ENCODE measurements at places on chromosomes 7 and 10.

DNA sequence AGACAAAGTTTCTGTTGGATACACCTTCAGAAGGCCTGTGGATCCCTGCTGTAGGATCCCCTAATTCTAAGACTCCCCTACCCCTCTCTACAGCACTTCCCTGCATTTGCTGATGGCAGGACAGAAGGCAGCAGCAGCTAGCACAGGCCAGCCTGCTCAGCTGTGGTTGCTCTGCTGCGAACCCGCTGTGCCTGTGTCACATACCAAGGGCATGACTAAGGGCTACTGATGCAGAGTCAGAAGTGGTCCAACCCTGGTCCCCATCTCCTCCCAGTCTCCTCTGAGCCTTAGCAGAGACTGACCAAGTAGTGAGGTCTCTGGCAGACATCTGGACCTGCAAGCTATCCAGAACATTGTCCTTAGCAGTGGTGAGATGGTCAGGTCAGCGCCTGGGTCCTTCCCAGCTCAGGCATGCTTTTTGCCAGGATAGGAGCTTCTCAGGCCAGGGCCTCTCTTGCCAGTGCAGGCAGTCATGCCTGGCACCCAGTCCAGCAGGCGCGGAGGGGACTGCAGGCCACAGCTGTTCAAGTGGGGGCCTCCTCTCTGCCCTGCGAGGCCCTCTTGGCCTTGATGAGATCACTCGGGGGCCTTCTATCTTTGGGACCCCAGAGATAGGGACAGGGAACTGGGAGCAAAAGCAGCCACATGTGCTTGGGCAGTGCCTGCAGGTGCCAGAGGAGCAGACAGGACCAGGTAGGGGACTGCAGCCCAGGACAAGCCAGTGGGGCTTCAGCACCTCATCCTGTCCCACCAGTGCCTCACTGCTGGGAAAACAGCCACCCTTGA, 146.4 kb downstream of the ZNF248 start:
- no peak for DNase-seq

- DNase-seq, result no peak
Observed at GRCh38 chr10:101693651-101693977, 1.4 kb downstream of the FBXW4 start.

DNA sequence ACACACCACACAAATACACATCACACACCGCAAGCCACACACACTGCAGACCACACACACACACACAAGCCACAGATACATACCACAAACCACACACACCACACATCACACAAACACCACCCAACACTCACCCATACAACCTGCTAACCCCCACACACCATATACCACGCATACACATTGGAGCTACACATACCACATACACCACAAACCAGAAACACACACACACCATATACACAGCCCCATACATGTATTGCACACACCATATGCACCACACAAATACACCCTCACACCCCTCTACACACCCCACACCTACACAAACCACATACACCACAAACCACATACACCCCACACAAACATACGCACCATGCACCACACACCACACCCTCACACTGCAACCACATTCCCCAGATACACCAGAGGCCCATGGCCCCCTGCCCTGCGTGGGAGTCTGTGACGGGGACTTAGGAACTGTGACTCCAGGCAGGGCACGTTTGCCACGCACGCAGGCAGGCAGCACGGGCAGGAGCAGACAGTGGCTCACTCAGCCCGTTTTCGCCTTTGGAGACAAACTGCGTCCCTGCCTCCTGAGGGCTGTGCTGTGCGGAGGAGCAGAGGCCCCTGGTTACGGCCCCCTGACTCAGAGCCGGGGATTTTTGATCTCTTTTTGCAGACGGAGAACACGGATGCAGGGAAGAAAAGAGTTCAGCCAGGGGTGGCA, 52.6 kb downstream of the TMEM209 start:
- DNase-seq, result peak; percentile 36

DNA sequence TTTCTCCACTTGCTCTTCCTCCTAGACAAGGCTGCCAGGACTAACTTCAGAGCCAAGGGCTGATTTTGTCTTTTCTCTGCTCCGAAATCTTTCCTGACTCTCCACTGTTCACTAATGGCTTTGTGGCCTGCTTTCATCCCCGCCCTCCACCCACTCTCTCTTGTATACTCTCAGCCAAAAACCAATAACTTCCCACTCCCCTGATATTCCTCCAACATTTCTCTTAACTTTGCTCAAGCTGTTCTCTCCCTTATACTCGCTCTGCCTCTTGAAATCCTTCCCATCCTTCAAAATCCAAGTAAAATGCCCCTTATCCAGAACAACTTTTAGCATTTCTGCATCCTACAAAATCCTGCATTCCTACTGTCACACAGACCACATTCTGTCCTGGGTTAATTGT, 214.8 kb downstream of the PHTF2 start:
- no peak for DNase-seq

DNA sequence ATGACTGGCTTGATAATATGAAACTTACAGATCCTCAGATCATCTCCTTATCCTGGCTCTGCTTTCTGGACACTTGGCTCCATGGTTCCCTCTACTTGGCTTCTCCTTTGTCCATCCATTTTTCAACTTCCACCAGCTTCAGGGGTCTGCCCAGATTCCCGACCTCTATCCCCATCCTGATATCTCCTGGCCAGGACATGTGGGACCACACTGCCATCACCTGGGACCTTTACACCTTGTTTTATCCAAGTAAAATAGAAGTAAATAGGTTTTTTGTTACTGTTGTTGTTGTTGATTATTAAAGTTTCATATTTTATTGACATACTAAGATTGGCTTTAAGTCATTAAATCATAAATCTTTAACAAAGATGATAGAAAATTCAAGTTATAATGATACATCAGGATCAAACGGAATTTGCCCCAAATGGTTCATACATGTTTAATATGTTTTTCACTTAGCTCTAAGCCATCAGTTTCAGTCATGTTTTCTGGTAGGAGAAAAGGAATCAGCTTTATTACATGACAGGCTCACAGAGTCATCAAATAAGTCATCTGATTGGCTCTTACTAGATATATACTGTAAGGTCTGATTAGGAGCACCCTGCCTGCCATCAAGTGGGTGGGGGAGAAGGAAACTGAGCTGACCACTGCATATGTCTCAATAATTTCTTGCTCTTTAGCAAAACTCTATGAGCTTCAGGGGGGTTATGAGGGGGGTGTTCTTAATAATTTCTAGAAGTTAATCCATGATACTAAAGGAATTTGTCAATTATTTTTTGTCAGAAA, 111.5 kb upstream of the AHR start:
- no peak for DNase-seq

- no peak for DNase-seq
Observed at GRCh38 chr10:73088304-73088703, 8.4 kb downstream of the P4HA1 start.

DNA sequence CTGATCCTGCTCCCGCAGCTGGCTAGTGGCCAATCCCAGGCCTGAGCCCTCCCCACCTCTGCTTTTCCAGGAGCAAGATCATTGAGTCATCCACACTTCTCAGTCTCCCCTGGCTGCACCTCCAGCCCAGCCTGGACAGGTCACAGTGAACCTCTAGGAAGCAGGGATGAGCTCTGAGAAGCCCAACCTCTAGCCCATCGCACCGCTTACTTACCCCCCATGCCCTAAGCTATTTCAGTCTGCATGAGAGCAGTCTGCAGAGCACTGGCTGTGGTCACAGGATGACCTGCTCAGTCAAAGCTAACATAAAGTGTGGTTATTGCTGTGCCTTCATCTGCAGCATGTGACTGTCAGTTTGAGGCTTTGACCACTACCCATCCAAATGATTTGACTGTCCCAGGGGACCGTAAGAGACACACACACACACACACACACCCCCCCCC, 129.2 kb downstream of the SORBS1 start:
- DNase-seq, result no peak

- no peak for DNase-seq
Observed at GRCh38 chr10:93384006-93384405, 98.1 kb downstream of the MYOF start.

DNA sequence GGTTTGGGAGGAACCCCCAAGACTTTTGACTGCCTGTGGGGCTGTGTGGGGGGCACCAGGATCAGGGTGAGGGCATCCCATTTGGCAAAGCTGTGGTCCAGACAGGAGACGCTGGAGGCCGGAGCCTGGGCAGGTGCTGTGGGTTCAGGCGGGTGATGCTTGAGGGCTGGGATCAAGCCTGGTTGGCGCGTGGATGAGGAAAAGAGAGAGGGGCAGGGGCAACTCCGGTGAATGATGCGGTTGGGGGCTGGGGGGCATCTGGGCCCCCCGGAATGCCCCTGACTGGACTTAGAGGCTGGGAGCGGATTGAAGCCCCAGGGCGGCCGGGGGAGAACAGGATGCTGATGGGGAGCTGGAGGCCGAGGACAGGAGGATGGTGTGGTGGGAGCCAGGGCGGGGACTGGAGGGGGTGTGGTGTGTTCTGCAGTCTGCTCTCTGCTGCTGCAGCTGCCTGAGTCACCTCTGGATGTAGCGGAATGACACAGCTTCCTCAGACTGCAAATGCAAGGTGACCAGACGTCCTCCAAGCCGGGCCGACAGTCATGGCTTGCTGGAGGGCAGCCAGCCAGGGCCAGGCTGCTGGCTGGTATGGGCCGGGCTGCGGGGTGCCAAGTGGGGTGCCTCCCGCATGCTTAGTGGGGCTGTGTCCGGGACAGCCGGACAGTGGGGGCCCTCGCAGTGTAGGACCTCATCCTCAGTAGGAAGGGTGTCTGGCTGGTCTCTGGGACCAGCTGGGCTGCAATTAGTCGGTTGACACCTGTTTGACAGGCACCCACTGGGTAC, 3.2 kb downstream of the MAFK start:
- DNase-seq, result peak; percentile 55

DNA sequence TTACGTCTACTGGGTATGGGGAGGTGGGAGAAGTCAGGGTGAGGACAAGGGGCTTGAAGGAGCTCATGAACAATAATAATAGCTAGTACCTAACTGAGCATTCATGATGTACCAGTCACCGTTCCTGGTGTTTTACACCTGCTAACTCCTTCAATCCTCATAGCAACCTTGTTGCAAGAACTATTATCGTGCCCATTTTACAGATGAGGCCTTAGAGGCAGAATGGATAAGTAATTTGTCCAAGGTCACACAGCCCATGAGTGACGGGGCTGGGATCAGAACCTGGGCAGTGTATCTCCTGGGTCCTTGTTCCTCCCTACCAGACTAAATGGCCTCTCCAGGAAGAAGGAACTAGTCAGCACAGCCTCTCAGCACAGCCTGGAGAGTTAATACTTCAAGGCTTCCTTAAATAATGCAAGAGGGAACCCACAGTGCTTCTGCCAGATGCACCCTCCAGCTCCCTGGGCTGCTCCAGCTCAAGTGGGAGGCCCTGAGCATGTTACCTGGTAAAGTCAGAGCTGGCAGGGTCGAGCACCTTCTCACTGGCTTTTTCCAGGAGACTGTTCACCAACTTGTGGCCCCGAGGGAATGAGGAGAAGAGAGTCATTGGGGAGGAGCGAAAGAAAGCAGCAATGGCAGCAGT, 28.8 kb downstream of the RRP12 start:
- no peak for DNase-seq

- no peak for DNase-seq
Observed at GRCh38 chr7:123863461-123863860, 18.5 kb downstream of the HYAL4 start.

GRCh38 chr10:61000769-61001730, 57.1 kb upstream of the RHOBTB1 start:
- DNase-seq, result peak; percentile 21

- DNase-seq, result no peak
Observed at GRCh38 chr7:47290466-47290865, 291.4 kb downstream of the TNS3 start.

- DNase-seq, result no peak
Observed at GRCh38 chr10:1432161-1432560, 305.2 kb downstream of the ADARB2 start.

DNA sequence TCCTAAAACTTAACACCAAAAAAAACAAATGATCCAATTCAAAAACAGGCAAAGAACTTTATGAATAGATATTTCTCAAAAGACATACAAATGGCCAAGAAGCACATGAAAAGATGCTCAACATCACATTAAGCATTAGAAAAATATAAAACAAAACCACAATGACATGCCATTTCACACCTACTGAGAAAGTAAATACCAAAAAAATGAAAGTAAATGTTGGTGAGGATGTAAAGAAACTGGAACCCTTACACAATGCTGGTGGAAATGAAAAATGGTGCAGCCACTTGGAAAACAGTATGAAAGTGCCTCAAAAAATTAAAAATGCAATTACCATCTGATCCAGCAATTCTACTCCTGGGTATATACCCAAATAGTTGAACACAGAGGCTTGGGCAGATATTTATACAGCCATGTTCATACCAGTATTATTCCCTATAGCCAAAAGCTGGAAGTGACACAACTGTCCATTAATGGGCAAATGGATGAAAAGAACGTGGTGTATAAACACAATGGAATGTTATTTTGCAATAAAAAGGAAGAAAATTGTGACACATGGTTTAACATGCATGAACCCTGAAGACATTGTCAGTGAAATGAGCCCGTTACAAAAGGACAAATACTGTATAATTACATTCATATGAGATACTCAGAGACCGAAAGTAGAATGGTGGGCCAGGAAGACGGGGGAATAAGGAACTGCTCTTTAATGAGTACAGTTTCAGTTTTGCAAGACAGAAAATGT, 89.0 kb downstream of the JMJD1C start:
- no peak for DNase-seq

DNA sequence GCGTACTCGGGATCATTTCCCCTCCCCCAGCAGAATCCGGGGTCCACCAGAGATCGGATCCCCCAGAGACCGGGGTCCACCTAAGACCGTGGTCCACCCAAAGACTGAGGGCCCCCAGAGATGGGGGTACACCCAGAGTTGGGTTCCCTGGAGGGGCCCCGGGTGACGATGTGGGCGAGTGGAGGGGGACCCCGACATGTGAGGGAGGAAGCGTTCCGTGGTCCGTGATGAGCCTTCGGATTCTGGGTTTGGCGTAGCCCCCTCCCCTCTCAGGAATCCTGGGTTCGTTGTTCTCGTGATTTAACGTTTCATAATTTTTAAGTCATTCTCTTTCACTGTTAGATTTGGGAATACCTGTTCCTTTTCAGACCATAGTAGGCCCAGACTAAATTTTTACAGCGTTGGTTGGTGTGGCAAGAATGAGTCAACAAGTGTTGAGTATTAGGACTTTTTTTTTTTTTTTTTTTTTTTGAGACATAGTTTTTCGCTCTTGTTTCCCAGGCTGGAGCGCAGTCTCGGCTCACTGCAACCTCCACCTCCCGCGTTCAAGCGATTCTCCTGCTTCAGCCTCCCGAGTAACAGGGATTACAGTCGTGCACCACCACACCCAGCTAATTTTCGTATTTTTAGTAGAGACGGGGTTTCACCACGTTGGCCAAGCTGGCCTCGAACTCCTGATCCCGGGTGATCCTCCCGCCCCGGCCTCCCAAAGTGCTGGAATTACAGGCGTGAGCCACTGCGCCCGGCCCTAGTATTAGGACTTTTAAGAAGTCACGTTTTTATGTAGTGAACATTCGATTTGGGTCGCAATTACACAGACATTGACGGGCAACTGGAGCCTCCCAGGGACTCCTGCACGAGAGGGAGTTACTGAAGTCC, 672 bp downstream of the GTPBP4 start:
- no peak for DNase-seq

Measured in activated T-cell treated with anti-CD3 and anti-CD28 coated beads, Interleukin-2, amount 50 U/mL, for 48 hours (primary cell).